ENCODE measurements at places on chromosomes 6 and 20.

GRCh38 chr6:95973976-95974375 is 41.8 kb upstream of the FUT9 start:
- no peak for DNase-seq

- no peak for DNase-seq
These were observed at the start of gene GFOD1 for GRCh38 chr6:13487122-13488014. Gene GFOD1, minus strand, starts transcription at chr6:13487600. Its CDS starts 710 bp downstream, at chr6:13486890.

DNA sequence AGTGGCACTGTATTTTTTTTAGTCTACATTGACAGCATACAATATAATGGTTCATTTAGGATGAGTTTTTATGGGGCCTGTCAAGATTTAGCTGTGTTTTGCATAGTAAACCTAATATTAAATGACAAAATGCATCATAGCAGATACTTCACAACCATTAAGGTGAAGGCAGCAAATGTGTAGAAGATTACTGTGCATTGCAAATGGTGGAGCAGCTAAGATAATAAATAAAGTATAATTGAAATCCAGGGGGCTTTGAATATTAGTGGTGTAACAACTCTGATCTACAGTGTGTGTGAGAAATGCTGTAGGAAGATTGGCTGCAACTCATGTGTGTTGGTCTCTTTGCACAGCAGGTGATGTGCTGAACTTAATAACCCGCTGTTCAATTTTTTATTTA is 801.9 kb upstream of the CITED2 start:
- no peak for DNase-seq

- no peak for DNase-seq
These were observed 54.9 kb upstream of the ZNF133 start for GRCh38 chr20:18233408-18233943.

DNA sequence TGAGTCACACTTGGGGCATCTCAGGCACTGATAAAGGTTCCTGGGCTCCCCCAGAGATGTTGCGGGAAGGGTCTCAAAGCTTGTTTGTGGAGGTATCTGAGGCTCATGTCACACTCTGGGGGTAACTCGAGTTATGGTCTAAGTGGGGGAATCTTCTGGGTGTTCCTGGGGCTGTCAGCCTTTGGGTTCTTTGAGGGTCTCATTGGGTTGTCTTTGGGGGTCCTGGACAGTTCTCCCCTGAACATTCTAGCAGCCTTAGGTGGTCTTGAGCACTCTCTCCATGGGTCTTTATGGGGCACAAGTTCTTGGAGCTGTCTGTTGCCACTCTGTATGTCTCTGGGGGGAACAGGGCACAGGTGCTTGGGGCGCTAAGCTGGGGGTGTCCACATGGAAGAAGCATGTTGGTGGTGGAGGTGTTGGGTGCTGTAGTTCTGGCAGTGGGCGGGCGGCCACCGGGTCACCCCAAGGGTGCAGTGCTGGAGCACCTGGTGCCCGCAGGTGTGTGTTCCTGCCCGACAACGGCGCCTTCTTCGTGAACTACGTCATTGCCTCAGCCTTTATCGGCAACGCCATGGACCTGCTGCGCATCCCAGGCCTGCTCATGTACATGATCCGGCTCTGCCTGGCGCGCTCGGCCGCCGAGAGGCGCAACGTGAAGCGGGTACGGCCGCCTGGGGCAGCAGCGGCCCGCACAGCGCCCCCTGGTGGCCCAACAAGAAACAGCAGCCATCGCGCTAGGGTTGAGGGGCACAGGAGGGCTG is 7.1 kb upstream of the CAPN11 start:
- DNase-seq: no peak

DNA sequence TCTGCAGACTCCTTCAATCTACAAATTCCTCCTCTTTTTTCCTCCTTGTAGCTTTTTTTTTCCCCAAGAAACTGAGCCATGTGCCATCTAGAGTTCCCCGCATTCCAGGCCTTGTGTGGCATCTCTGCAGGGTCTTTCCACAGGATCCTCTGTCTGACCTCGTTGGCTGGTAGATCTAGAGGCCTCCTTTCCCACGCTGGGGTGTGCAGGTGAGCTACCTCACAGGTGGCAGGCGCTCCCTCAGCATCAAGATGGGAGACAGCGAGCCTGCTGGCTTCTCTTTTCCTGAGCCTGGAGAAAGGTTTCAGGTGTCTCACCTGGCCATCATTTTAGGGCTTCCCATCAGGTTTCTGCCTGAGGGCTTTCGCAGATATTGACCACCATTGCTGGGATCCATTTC is 9.6 kb upstream of the NELFCD start:
- DNase-seq: no peak

DNA sequence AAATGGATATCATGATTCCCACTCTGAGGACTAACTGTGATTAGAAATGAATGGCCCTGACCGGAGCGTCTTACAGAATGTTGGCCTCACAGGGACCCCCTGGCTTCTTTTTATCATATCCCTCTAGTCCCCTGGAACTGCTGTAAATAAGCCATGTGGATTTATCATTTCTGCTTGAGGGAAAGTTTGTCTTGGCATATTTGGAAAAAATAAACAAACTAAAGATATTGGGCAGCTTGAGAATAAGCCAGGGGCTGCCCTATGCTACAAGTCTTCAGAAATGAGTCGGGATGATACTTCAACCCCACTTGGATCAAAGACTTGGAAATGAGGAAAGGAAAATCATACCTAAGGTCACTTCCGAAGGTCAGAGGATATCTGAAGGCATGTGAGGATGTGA is 179.1 kb downstream of the THBS2 start:
- no peak for DNase-seq

- no peak for DNase-seq
These were observed 236.6 kb upstream of the PDE10A start for GRCh38 chr6:165899611-165900010.

DNA sequence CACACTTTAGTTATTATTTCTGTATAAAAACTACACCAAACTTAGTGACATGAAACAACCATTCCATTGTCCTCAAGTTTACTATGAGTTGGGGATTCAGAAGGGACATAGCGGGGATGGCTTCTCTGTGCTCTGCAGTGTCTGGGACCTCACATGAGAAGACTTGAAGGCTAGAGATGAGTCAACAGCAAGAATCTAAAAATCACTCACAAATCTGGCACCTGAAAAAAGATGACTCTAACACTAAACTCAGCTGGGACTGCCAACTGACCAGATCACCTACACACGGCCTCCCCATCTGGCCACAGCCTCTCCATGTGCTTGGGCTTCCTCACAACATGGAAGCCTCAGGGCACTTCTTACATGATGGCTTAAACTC is 63.0 kb upstream of the EYA2 start:
- DNase-seq: no peak

DNA sequence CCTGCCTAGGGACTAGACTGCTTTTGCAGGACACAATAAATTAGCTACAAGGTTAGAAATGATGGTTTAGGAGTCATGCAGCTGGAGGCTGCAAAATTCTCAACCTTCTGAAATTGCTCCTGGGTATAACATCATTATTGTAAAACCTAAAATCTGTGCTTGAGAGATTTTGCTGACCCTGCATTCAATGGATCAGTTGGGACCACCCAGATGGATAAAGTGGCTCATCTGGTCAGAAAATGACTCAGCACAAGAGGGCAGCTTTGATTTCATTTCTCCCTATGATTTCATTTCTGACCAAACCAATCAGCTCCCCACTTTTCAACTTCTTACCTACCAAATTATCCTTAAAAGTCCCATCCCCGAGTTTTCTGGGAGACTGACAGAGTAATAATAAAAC is 367.3 kb upstream of the AGPAT4 start:
- DNase-seq: no peak

DNA sequence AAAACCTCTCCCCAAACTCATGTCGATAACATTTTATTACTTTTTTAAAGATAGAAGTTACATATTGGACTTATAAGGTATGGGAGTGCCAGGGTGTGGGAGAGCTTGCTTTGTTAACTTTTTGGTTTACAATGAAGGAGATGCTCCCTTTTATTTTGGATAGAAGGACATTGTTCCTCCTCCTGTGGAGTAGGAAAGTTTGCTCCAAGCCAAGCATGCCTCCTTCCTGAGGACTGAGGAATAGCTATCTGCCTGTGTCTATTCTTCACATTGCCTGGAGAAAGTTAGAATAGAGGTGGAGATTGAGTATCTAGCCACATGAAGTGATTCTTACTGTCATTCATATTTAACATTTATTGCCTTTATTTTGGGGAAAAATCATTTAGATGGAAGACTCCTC is 71.9 kb downstream of the EYA4 start:
- no peak for DNase-seq

- no peak for DNase-seq
These were observed 2.8 kb upstream of the MAS1L start for GRCh38 chr6:29490552-29490951.

DNA sequence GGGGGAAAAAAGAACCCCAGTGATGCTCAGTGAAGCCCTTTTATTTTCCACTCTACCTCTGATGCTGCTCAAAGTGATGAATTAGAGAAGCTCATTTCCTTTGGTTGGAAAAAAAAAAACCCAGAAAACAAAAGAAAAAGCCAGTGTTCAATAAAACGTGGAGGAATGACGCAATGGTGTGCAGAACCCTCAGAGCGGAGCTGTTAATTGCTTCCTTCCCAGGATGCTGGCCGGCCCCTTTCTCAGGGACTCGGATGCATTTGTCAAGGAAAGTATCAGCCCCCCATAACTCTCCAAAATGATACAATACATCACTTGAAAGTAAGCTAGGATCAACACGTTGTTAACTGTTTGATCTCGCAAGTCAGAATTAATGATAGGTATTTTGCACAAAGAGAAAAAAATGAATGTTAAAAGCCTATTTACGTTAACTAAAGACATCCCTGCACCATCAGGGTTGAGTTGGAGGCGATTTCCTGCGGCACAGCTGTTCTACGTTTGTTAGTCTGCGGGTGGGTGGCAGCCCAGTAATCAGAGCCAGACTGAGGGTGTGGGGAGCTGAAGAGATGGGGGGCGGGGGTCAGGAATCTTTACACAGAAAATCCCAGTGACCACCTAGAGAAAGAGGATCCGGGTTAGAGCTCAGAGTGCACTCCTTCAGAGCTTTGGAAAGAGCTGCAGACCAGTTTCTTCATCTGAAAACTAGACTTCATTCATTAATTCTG is 132.4 kb downstream of the BMP7 start:
- DNase-seq: no peak

- DNase-seq: no peak
These were observed 159.6 kb downstream of the MTHFD1L start for GRCh38 chr6:151025076-151025475.

- no peak for DNase-seq
These were observed 659.0 kb downstream of the UTRN start for GRCh38 chr6:144944106-144944505.

GRCh38 chr6:112370946-112371345 is 23.8 kb downstream of the RFPL4B start:
- no peak for DNase-seq

GRCh38 chr6:13267142-13267651 is 61.1 kb downstream of the TBC1D7 start:
- no peak for DNase-seq

DNA sequence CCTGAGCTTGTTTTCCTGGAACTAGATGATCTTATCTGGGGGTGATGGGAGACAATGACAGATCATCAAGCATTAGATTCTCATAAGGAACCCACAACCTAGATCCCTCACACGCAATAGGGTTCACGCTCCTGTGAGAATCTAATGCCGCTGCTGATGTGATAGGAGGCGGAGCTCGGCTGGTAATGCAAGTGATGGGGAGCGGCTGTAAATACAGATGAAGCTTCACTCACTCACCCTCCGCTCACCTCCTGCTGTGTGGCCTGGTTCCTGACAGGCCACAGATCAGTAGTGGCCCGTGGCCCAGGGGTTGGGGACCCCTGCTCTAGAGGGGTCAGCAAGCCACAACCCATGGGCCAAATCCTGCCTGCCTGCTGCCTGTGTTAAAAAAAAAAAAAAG is 435.9 kb downstream of the CD83 start:
- no peak for DNase-seq

DNA sequence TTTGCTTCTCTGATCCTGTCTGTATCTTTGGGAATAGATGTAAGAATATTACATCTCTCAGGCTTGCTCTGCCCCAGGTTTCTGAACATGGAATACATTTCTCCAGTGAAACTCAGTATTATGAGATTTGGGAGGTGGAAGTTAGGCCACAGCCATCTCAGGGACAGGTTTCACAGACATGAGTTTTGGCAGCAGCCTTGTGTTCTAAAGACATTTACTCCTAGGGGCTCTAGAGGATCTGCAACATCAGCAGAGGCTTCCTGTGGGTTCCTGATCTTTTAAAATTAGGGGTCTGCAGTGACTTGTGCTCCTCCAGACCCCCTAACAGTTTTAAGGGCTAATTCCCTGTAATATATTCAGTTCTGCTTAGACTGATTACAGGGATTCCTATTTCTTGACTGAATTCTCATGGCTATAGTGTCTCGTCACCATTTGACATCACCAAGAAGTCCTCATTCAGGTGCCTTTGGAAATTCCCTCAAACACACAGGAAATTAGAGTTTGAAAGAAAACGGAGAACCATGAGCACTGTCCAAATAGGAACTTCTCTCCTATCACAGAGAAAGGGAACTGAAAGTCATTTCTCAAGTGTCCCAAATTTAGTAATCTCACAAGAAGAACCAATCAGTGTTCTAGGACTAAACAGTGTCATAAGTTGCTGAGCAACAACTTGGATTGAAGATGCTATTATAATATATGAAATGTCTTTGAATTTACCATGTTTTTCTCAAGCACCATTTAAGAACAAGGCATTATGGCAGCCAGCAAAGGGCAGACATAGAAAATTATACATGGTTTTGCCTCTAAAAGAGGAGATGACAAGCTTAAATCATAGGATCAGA is 2.5 kb upstream of the HLA-DRA start:
- DNase-seq: no peak

DNA sequence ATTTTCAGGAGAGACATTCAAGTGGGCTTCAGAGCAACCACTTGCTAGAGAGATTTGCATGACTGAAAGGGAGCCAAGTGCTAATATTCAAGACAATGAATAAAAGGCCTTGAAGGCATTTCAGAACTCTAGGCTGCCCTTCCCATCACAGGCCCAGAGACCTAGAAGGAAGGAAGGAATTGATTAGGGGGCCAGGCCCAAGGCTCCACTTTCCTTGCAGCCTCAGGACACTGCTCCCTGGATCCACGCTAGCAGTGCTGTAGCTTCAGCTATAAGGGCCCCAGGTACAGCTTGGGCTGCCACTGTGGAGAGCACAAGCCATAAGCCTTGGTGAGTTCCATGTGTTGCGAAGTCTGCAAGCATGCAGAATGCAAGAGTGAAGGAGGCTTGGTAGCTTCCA is 731.9 kb upstream of the FLRT3 start:
- no peak for DNase-seq

GRCh38 chr6:159229651-159230051 is 60.5 kb downstream of the FNDC1 start:
- no peak for DNase-seq

- DNase-seq: no peak
These were observed 4.9 kb downstream of the REV3L start for GRCh38 chr6:111478064-111478476.

- no peak for DNase-seq
These were observed 4.8 kb upstream of the MUC22 start for GRCh38 chr6:31005249-31006020.
